Stimulated activated CD8-positive, alpha-beta memory T cell treated with anti-CD3 and anti-CD28 coated beads, Interleukin-4, amount 100 ng/mL, for 1 hour (primary cell): ENCODE measurements at places on chromosomes 1 and 21.
A peak's percentile ranks its signal among the peaks of the same experiment; 100 is the strongest.

DNA sequence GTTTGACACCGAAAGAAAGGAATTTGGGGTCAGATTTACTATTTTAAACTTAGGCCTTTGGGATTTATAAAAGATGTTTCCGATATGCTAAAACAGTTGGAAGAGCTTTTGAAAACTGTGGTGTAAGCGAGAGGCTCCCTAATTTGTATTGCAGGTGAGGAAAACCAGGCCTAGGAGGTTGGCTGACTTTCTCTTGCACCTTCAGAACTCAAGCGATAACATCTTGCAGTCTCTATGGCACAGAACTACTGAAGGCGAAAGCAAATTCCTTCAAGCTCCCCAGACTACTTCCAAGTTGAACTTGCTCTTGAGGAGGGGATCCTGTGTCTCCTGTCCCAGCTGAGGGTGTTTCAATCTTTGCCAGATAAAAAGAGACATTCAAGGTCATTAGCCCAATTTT lies 685.7 kb downstream of the ADGRL2 start:
- no peak for DNase-seq

DNA sequence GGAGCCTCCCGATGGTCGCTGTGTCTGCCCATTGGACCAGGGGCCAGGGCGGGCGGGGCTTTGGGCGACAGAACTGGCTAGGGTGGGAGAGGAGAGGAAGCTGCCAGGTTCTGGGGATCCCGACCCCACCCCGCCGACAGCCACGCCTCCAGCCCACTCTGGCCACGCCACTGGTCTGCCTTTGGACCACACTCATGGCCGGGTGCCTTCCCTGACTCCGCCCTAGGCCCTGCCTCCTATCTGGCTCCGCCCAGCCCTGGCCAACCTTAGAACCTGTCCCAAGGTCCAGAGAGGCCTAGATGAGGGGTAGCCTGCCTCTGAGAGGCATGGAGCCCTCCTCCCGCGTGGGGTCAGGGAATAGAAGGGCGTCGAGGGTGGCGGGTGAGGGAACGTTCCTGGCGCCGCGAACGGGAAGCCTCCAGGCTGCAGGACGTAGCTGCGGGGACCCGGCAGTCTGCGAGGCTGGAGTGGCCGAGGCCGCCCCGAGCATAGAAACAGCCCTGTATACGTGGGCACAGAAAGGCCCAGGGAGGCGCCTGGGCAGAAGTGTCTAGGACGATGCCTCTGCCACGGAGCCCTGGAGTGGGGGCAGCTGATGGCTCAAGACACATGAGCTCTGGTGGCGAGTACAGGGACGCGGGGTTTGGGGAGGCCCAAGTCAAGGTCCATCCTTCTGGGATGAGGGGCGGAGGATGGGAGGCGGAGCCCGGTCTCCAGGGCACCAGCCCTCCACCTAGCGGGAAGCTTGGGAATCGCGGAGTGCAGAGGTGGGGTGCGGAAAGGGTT lies 11.5 kb upstream of the COL16A1 start:
- no peak for DNase-seq

- no peak for DNase-seq
Observed at GRCh38 chr1:172450524-172450885, 6.6 kb upstream of the PIGC start.

DNA sequence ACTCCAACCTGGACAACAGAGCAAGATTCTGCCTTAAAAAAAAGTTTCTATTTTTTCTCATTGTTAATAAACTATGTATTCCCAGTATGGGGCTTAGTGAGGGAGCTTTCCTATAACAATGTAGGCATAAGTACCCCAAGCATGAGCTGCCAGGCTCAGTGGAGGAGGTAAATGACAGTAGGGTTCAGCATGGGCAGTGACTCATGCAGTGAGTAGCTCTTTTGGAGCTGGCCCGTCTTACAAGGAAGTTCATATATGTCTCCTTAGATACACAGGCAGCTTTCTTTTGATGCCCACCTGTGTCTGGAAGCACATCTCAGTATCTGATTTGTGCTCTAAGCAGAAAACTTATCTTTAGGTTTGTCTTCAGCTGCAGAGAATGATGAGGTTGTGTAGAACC lies 57.9 kb downstream of the ZNF678 start:
- DNase-seq: no peak

- peak; percentile 64 for DNase-seq
Observed at GRCh38 chr1:229341774-229342655, 832 bp downstream of the CCSAP start.

- no peak for DNase-seq
Observed at GRCh38 chr1:230122366-230123279, 55.6 kb downstream of the GALNT2 start.

GRCh38 chr1:22826604-22827580 lies 116.3 kb downstream of the EPHB2 start:
- no peak for DNase-seq

GRCh38 chr1:26779098-26779668 lies 8.6 kb upstream of the PIGV start:
- DNase-seq: no peak

DNA sequence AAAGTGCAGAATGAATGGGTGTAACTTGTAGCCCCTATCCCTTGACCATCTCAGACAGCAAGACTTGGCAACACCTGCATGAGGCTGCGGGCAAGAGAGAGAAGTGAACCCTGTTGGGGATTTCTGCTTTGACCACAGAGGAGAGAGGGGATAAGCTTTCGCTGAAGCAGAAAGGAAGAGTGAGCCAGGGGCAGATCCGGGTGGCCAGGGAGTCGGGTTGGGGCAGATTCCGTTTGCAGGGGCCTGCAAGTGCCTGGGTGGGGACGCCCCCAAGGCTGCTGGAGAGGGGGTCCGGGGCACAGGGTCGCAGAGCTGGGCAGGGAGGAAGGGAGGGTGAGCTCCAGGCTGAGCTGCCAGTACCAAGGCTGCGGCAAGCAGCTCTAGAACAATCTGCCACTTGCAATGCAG lies 25.3 kb upstream of the PIK3CD start:
- DNase-seq: no peak

DNA sequence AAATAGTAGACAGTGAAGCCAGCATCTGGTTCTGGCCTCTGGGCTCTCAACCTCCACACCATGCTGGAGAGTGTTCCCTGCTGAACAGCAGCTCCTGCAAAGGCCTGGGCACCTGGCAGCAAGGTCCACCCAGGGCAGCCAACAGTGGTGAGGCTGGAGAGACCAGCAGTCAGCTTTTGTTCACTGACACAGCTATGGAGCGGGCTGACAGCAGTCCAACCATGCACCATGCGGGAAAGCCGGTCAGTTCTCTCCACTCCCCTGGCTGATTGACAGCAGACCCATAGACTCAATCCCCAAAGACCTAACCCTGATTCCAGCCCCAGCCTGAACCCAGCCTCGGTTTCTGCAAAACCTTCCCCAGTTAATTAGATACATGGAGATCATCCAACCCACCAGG lies 49.0 kb downstream of the KLHDC7A start:
- DNase-seq: no peak
